ENCODE measurements at places on chromosomes 4 and X.

DNA sequence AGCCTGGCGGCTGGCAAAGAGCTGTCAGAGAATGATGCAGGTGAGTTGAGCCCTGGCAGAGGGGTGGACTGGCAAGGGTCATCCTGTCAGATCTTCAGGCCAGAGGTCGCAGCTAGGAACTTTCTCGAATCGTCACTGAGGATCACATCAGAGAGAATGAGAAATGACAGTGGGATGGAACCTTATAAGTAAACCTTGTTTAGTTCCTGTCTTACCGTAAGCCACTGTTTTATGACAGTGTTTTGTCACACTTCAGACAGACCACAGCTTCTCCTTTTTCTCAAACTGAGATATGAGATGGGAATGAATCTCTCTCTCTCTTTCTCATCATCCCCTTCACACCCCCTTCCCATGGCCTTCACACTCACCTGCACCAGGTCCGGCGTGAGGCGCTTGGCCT lies 9.3 kb downstream of the DIPK2B start:
- no peak for DNase-seq

GRCh38 chr4:182325397-182325796 lies 82.2 kb downstream of the TENM3 start:
- DNase-seq: no peak

- DNase-seq: no peak
Measured at GRCh38 chr4:169143335-169143734, 127.4 kb downstream of the SH3RF1 start.

GRCh38 chrX:1911401-1912128 lies 296.7 kb downstream of the ASMT start:
- no peak for DNase-seq

DNA sequence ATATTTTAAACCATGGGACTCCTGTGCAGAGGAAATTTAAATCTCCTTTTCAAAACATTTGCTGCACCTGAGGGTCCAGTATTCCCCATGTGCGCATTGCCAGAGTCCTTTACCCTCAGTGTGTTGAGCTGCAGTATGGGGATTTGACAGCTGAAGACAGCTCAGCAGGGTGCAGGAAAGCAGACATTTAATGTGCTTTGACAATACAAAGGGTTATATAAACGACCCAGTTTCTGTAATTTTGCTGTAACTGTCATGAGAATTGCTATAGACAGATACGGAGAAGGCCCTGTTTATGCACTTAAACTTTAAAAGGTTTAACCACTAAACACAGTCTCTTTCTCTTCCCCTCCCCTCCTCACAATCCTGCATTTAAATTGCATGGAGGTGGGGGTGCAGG lies 393.4 kb downstream of the MID1IP1 start:
- no peak for DNase-seq

DNA sequence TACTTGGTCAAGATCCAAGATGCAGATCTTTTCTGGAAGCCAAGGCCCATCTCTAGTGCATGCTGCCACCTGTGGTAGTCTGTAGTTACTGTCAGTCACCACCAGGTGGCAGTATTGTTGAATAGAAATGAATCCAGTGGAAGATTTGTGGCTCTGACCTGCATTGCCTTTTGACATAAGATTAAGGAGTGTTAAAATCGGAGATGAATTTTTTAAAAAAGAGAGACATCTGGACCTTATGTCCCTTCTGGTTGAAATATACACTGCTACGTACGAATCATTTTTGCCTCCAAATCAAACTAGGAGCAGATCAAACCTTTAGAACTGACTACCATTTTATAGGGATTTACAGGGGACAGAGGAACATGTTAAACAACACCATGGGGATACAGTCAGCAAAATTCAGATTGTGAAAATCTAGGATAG lies 46.9 kb upstream of the RHOH start:
- peak; percentile 71 for DNase-seq

DNA sequence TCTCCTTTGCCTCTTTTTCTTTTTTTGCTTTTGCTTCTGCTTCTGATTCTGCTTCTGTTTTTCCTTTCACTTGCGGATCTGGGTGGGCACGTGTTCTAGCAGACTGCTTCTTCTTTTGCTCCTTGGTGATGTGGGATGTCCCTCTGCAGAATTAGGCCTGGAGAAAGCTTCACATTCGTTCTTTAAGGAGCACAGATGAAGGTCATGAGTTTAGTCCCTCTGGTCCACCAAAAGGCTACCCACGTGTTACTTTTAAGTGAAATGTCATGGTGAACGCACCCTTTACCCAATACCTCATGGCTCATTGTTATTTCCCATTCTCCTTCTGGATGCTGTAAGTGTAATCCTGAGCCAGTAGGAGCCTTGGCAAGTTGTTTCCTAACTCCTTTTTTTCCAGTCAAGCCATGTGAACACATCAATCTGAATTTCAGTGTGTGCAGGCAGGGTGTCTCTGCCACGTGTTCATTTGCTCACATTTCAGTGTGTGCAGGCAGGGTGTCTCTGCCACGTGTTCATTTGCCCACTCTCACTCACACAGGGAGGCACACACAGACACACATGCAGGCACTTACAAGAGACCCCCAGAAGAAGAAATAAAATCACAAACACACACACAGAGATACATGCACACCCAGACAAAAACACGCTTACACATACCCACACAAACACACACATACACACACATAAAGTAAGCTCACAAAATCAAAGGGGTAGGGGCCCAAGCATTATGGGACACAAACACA lies 36.9 kb downstream of the NBDY start:
- no peak for DNase-seq

DNA sequence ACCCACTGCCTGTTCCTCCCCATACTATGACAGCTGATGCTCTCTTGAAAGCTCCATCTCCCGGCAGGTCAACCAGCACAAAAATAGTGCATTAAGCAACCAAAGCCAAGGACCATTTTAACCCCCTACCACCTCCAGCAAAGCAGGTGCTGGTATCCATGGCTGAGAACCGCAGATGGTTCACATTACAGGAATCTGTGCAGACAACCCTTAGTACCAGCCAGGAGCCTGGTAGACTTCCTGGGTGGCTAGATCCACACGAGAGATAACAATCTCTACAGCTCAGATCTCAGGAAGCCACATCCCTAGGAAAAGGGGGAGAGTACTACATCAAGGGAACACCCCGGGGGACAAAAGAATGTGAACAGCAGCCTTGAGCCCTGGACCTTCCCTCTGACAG lies 248.0 kb downstream of the FGF13 start:
- no peak for DNase-seq

DNA sequence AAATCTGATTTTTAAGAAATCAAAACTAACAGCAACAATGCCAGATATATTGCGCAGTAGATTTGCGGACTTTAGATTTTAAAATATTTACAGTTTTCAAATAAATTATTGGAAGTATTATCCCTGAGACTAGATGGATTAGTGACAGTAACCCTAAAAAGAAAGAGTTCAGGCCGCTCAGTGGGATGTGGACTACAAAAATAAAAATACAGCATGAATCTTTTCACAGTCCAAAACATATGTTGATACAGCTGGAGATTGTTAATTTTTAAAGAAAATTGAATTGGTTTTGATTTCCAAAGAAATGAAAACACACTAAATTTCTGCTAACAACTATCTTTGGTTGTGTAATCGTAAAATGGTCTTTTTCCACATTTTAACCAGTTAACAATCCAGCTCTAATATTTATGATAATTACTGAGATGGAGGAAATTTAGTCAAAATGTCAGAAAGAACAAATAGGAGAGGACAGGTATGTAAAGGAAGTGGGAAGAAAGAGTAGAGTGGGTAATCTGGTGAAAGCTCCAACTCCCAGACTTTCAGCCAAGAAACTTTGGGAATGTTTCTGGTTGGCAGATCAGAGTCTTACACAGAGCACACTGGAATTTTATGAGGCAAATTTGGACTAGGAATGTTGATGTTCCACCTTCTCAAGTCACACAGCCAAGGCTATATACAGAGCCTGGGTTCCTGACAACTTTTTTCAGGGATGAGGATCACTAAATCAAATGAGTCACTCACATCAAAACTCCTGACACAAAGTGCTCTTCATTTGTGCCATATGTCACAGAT lies 15.1 kb downstream of the C4orf36 start:
- no peak for DNase-seq

DNA sequence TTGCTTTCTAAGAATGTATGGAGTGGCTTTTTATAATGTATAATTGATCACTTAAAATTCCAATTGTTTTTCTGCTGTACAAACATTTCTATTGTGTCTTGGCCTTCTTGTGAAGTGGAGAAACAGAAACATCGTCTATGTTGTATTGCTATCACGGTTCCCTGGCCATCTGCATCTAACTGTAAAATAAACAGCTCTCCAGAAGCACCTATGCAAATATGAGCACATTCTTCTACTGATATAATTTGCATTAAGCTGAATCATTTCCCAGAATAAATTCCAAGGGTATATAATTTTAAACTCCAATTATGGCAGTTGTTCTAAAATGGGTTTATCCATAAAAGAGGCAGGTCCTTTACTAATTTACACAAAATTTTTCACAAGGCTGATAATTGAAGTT lies 261.6 kb upstream of the STS start:
- DNase-seq: no peak

DNA sequence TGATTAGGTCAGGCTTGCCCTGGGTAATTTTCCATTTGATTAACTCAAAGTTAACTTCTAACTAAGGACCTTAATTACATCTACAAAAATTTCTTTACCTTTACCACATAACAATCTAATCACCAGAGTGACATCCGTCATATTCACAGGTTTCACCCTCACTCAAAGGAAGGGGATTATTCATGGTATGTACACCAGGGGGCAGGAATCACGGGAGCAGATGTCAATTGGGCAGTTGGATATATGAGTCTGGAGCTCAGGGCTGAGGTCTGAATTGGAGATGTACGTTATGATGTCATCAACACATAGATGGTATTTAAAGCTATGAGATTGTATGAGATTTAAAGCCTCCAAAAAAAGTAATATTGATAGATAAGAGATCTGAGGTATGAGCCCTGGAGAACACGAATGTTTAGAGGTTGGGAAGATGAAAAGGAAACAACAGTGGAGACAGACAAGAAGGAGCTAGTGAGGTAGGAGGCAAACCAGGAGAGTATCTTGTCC lies 52.9 kb downstream of the PGRMC1 start:
- no peak for DNase-seq

GRCh38 chr4:159117968-159118367 lies 15.1 kb downstream of the RAPGEF2 start:
- peak; percentile 26 for DNase-seq

GRCh38 chr4:54709400-54709799 lies 51.6 kb downstream of the KIT start:
- DNase-seq: no peak

DNA sequence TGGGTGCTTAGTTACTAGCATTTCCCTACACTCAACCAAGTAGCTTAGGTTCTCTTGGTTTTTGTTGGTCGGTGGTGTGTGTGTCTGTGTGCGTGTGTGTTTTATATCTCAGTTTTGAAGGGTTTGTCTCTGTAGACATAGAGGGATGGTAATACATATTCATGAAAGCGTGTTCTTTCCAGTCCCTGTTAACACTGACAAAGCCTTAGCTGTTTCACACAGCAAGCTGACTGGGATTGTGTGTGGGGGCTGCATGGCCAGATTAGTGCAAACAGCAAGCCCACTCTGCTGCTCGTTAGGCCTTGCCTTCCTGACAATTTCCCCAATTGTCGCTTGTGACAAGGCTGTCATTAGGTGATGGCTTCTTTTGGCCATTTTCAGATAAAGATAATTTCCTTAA lies 43.9 kb downstream of the ALPK1 start:
- DNase-seq: no peak

GRCh38 chr4:10746371-10747171 lies 62.0 kb upstream of the CLNK start:
- no peak for DNase-seq

DNA sequence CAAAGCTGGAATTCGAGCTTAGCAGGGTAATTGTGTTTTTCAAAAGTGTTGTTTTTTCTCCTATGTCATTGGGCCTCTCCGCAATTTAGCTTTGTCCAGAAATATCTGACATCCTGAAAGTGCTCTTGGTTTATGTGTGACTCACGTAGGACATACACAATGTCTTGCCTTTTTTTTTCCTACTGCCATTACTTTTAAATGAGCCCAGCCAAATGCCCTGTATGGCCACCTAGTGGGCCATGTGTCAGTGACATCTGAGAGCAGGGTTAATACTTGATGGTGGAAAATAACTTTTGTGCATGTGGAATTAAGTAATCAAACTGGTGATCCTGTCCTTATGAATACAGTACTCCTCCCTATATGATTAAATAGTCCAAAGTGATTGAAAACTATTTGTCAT lies 1411.1 kb upstream of the TENM3 start:
- DNase-seq: no peak

DNA sequence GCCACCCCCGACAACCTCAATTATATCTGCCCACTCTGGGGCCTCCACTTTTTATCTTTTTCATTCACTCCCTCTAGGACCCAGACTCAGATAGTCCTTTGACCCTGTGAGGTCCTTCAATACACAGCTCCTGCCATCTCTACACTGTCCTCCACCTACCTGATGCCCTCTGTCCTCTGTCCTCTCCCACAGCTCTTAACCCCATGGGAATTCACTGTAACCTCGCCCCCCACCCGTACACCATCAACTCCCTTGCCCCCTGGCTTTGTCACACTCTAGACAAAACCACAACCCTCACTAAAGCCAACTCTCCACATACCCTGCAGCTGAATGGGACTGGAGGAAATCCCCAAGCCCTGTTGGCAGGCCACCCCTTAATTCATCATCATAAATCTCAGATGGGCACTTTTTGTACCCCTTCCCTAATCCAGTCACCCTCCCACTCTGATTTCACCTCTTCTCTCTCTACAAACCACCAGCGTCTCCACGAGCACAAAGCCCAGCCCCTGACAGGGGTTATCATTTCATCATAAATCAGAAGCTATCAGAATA lies 52.3 kb upstream of the ENPP6 start:
- no peak for DNase-seq

DNA sequence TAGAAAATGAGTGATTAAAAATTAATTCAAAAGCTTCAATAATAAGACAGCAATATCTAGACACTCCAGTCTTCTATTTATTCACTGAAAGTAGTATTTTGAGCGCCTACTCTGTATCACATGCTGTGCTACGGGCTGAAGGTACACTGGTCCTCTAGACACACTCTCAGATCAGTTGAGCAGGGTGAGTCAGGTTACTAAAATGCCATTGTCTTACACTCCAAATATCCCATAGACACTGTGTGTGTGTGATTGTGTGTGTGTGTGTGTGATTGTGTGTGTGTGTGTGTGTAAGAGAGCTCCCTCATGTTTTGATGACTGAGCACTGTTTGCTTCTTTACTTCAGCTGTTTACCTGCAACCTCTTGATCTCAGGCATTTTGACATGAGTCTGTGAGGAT lies 342.8 kb upstream of the BOD1L1 start:
- DNase-seq: no peak

GRCh38 chr4:98540803-98541202 lies 117.6 kb downstream of the TSPAN5 start:
- DNase-seq: no peak

- DNase-seq: no peak
Measured at GRCh38 chrX:108049649-108050048, 4.8 kb downstream of the VSIG1 start.

DNA sequence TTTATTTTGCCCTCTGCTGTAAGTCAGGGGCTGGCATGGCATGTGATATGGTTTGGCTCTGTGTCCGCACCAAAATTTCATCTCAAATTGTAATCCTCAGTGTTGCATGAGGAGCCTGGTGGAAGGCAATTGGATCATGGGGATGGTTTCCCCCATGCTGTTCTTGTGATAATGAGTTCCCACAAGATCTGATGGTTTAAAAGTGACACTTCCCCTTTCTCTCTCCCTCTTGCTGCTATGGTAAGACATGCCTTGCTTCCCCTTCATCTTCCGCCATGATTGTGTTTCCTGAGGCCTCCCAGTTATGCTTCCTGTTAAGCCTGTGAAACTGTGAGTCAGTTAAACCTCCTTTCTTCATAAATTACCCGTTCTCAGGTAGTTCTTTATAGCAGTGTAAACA lies 72.0 kb upstream of the MSX1 start:
- DNase-seq: no peak
